ENCODE measurements at places on chromosomes 5 and 9.

DNA sequence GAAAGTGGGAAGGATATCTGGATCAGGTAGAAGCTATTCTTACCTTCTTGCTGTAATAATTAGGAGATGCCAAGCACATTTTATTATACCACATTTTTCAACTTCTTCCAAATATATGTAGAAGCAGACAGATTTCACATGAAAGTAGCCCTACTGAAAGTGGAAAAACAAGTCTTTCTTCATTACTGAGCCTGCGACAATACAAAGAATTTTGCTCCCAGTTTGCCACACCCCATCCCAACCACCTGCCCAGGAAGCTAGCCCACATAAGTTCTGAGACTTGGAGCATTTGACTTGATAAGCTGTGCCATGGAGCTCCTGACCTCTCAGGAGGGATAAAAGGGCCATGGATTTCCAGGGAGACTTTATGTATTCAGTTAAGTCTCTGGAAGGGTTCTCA lies 249.1 kb upstream of the ADCY2 start:
- DNase-seq: no peak

GRCh38 chr9:33291031-33291397 lies 698 bp downstream of the NFX1 start:
- no peak for DNase-seq

GRCh38 chr9:96299823-96300222 lies 2.2 kb downstream of the HSD17B3 start:
- DNase-seq: no peak

- DNase-seq: no peak
These were observed 56.0 kb upstream of the MSX2 start for GRCh38 chr5:174668349-174668748.

- DNase-seq: peak; percentile 23
These were observed 1537.6 kb upstream of the CDH9 start for GRCh38 chr5:28576022-28576421.

GRCh38 chr5:140347360-140347759 lies 957 bp upstream of the HBEGF start:
- DNase-seq: no peak

DNA sequence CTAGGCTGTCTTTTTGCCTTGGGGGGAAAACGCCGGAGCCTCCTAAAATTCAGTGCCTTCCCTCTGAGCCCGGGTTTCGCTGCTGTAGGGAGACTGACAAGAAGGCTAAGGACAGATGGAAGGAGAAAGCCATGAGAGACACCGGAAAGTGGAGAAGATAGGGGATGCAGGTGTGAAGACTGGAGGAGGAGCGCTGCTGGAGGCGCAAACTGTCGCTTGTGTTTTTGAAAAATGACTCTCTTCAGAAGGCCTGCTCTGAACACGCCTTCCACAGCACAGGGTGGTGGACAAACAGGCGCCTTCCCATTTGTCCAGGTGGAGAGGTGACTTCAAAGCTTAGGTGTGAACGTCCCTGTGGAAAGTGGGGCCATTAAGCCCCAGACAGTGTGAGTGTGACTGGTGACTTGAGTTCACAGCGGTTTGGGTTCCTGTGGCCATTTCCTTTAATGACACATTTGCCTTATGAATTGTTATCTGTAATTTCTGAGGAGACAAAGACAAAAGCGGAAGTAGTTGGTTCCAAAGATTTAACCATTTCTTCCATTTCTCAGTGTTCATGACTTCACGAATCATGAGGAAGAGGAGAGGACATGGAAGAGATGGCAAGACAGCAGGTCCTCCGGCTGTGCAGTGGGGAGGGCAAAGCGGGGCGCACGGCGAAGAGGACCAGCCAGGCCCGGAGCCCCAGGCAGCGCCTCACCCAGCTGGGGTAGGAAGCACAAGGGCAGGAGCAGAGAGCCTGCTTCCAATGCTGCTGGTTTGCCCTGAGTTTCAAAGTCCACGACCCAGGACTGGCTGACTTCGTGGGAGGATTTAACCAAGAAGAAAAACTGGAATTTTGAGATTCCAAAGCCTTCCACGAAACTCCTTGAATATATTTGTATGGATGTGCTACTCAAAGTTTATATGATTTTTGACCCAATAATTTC lies 27.8 kb upstream of the SEMA4D start:
- peak; percentile 89 for DNase-seq

GRCh38 chr5:139116100-139116655 lies 82.0 kb downstream of the SIL1 start:
- no peak for DNase-seq

GRCh38 chr9:116604251-116604650 lies 82.9 kb upstream of the TRIM32 start:
- no peak for DNase-seq

DNA sequence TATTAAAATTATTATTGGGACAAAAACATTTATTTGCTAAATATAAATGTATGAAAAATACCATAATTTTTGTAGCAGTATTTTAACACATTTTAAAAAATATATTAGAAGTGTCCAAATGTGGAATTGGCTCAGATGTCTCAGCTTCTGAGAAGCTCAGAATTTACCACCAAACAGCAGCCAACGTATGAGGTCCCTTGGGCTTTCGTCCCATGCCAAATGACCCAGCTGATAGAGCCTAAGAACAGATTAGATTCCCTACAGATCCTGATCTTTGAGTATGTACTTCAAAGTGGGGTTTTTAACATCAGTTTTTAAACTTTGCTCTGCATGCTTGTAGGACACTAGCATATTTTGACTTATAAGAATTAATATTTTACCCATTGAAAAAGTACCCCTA lies 77.3 kb upstream of the RPS23 start:
- DNase-seq: no peak

DNA sequence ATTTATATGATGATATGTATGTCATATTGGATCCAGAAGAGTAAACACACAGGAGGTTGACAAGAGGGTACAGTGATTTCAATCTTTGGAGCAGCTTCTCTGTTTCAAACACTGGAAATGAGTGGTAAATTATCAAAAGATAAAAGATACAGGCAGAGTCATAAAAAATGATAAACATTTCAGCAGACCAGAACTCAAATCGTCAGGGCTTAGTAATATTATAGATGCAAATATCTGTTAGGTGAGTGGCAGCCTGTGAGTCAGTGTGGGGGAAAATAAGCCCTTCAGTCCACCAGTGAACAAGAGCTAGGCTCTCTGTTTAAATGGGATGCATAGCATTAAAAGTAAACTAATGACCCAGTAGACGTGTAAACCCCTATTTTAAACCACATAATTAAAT lies 1378.1 kb downstream of the EFNA5 start:
- DNase-seq: no peak

- no peak for DNase-seq
These were observed 256.1 kb upstream of the IRX2 start for GRCh38 chr5:3007577-3007976.

- DNase-seq: no peak
These were observed 153.4 kb upstream of the TLX3 start for GRCh38 chr5:171155621-171156020.

- no peak for DNase-seq
These were observed 446.8 kb downstream of the CCDC171 start for GRCh38 chr9:15999422-16000339.

- DNase-seq: peak; percentile 85
These were observed 85.9 kb downstream of the SETX start for GRCh38 chr9:132268725-132269352.

DNA sequence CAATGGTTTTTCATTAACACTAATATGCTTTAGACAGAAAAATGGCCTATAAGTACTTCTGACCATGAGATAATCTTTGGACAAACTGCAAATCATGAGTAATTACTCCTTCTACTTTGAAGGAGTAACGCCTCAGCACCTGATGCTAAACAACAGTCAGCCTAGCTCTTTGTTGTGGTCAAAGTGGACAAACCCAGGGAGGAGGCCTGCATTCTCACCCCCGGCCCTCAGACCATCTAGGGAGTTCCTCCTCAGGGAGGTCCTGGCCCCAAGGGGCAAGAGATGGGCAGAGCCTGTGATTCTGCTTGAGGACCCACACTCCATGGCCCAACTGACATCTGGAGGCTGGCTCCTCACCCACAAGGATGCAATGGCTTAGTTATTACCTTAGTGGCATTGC lies 48.2 kb upstream of the ANGPTL2 start:
- DNase-seq: no peak

GRCh38 chr5:175035882-175036533 lies 311.6 kb downstream of the MSX2 start:
- no peak for DNase-seq

DNA sequence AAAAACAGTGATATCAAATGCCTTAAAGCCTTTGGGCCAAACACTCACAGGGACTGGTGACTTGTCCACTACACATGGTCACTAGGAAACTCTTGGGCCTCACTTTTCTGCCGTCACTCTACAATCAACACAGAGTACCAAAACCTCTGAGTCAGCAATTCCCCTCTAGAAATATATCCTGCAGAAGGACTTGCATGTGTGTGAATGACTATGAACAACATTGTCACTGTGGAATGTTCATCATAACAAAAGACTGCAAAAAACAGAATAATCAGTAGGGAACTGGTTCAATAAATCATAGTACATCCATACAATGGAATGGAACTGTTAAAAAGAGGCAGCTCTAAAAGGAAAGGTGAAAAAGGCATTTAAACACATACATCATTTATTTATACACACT lies 44.1 kb upstream of the SMU1 start:
- no peak for DNase-seq

- no peak for DNase-seq
These were observed 2.5 kb downstream of the FAM169A start for GRCh38 chr5:74863726-74864125.

GRCh38 chr9:2725898-2726649 lies 8.8 kb downstream of the KCNV2 start:
- no peak for DNase-seq

DNA sequence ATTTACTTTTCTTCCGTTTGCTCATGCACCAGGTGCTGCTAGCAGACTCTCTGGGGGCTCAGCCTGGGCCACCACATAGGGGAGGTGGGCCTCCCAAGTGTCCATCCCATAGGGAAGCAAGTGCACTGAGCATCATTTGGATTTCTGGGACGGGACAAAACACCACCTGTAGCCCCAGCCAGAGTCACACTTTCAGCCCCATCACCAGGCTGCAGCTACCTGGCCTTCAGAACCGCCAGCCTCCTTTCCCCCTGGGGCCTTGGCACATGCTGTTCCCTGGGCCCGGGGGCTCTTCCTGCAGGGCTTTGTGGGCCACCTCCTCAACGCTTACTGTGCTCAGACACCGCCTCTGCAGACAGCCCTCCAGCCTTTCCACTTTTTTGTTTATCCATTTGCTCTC lies 19.6 kb upstream of the SUSD3 start:
- no peak for DNase-seq

- no peak for DNase-seq
These were observed 11.9 kb downstream of the VAV2 start for GRCh38 chr9:133979921-133980863.
